ENCODE measurements at places on chromosomes 2 and 18.

GRCh38 chr2:16566701-16567100 lies 98.9 kb downstream of the CYRIA start:
- no peak for DNase-seq

- DNase-seq = no peak
Measured at GRCh38 chr18:12543697-12544096, 114.2 kb downstream of the SPIRE1 start.

DNA sequence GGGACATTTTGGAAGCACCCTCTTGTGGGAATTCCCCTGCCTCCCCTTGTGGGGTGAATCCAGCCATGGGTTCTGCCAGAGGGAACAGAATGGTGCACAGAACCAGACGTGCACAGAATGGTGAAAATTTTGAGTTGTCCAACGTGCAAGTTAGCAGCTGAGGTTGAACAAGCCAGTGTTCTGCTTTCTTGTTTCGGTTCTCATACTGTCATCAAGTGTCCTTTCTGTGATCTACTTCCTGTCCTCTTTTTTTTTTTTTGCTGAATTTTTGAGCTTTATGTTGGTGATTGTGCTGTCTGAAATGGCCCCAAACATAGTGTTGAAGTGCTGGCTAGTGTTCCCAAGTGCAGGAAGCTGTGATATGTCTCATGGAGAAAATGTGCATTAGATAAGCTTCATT lies 21.5 kb upstream of the REEP1 start:
- DNase-seq = no peak

GRCh38 chr18:79491081-79491551 lies 95.4 kb downstream of the NFATC1 start:
- DNase-seq = no peak

- peak; percentile 89 for DNase-seq
Measured at GRCh38 chr2:85430752-85431569, 12.4 kb downstream of the SH2D6 start.

- DNase-seq = no peak
Measured at GRCh38 chr18:68284236-68284780, 430.6 kb downstream of the TMX3 start.

GRCh38 chr2:141522048-141522447 lies 608.8 kb downstream of the LRP1B start:
- no peak for DNase-seq

- DNase-seq = no peak
Measured at GRCh38 chr2:133504566-133505505, 63.4 kb downstream of the NCKAP5 start.

DNA sequence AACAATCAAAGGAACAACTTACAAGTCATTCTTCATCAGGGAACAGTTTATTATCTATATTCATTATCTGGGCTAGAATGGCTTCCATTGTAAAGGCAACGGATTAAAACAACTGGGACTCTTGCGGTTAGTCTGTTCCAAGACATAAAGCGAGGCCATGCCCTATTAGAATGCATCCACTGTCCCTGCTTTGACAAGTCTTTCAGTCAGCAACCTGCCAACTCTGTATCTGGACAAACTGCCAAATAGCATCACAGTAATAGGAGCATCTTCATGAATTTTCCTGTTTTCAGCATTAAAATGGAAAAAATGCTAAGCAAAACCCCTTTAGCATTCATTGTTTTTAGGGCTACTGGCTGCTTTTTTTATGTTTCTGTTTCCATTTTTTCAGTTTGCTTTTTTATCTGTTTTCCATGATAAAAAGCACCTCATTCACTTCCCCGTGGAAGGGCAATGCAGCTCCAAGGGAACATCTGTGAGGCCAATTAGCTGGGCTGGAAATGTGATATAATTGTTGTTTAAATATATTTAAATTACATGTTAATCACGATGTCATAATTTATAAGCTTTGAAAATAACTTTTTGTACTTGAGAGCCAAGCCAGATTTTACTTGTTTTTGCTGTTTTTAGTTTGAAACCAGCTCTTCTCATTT lies 834.3 kb downstream of the CPS1 start:
- peak; percentile 38 for DNase-seq

GRCh38 chr2:239985356-239985755 lies 39.8 kb downstream of the NDUFA10 start:
- DNase-seq = no peak

GRCh38 chr2:8303322-8303832 lies 378.5 kb upstream of the ID2 start:
- no peak for DNase-seq

DNA sequence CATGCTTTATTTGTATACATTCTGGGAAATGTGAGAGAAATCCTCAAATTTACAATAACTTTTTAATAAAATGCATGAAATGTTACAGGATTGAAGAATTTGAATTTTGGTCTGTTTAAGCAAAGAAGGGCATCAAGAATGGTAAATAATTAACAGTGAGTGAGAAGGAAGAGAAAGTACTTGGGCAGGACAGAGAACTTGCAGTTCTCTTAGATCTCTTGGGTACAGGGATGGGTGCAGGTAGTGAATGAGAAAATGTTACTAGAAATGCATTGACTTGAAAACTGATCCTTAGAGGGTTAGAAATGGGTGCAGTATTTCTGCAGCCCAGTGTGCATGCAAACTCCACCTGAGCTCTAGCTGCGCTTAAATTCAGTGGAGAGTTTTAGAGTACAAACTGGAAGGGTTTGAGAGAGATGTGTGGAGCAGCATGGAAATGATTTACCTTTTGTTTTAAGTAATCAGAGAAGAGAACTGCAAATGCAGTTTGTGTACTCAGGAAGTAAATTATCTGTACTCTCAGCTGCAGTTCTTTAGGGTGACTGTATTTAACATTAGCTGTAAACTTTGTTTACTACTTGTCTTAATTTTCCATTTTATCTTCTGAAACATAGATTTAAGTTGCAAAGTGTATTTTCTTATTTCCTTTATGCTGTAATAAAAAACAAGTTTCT lies 51.0 kb upstream of the RAB27B start:
- DNase-seq = no peak

DNA sequence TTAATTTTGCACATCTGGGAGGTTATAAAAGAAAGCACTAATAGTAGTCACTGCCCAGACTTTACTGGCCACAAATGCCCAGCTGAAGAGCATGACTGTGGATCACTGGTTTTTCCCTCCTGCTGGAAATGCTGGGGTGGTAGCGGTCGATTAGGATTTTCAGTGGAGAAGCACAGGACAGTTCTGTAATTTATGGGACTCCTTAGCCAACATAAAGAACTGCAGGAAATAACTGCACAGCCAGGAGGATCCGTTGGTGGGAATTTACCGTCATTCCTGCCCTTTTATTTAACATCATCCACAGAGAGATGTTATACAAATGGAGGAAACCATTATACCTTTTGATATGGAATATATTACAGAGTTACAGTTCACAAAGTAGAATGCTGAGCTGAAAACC lies 61.5 kb downstream of the TNFRSF11A start:
- DNase-seq = no peak

GRCh38 chr2:100870652-100871531 lies 51.0 kb downstream of the NPAS2 start:
- no peak for DNase-seq

DNA sequence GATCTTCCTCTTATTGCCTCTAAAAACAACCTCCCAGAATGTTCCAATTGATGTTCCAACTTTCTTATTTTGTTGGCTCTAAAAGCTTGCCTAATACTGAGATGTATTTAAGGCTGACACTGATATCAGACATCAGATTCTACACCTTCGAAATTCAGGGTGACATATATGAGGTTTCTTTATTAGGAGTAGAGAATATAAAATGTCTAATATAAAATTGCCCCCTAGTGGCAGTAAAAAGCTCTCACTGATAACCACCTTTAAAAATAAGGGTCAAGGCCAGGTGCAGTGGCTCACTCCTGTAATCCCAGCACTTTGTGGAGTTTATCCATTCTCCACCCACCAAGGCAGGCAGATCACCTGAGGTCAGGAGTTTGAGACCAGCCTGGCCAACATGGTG lies 789.7 kb upstream of the SLC39A10 start:
- peak; percentile 3 for DNase-seq

DNA sequence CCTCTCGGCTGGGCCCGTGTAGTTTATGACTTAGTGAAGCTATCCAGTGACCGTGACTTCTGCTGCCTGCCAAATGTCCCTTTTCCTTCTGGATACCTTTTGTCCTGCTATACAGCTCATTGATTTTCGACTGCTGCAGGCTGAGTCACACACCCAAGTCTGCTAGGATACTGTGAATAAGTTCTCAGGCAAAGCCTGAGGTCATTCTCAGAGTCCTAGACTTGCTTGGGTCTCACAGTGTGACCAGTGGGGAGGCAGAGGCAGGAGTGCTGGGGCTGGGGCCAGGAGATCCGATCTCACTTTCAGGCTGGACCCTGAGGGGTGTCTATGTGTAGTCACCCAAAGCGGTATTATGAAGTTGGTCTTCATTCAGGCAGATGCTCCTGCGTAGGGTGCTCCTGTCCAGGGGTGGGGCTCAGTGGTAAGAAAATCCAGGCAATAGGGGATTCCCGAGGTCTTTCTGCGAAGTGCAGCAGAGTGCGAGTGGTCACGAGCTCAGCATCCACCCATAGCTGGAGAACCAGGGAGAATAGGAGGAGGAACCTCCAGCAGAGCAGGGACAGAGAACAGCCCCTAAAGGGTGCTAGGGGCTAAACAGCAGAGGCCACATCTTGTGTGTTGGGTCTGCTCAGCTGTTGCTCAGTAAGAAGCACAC lies 268.6 kb upstream of the NCKAP5 start:
- DNase-seq = no peak

GRCh38 chr2:174518395-174518794 lies 31.6 kb upstream of the GPR155 start:
- DNase-seq = no peak

GRCh38 chr2:105081006-105081601 lies 43.2 kb downstream of the MRPS9 start:
- DNase-seq = no peak

- DNase-seq = no peak
Measured at GRCh38 chr2:116680256-116680936, 1134.1 kb upstream of the DDX18 start.

GRCh38 chr2:215839309-215839708 lies 174.0 kb downstream of the MREG start:
- DNase-seq = no peak

DNA sequence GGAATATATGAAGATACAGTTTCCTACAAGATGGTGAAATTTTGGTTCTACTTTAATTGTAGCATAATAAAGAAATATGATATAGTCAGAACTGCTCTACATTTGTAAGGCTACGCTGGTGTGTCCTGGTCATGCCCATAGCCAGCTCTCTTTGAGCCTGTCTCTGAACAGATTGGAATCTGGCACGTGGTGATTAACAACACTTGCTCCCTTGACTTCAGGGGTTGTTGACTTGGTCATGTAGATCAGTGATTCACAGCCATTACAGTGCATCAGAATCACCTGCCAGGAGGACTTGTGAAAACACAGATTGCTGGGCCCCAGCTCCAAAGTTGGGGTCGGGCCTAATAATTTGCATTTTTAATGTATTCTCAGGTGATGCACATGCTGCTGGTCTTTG lies 80.4 kb downstream of the PTPRM start:
- DNase-seq = no peak

GRCh38 chr2:128090575-128090944 lies 440 bp upstream of the UGGT1 start:
- no peak for DNase-seq

DNA sequence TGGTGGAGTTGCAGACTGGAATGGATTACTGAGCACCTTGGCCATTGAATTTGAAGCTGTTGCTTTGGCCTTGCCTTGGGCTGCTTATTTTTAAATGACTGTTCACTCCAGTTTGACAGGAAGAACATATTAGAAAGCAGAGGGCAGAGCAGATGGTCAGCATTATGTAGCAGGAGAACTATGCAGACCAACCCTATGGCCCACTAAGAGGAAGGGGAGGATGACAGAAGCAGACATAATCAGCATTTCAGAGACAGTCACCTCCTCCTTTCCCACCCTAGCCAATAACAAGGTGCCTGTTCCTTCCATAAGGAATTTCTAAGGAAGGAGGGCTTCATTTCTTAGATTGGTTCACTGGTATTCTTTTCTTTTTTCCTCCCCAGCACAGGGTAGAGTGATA lies 2.4 kb downstream of the CHRNA1 start:
- DNase-seq = peak; percentile 24

DNA sequence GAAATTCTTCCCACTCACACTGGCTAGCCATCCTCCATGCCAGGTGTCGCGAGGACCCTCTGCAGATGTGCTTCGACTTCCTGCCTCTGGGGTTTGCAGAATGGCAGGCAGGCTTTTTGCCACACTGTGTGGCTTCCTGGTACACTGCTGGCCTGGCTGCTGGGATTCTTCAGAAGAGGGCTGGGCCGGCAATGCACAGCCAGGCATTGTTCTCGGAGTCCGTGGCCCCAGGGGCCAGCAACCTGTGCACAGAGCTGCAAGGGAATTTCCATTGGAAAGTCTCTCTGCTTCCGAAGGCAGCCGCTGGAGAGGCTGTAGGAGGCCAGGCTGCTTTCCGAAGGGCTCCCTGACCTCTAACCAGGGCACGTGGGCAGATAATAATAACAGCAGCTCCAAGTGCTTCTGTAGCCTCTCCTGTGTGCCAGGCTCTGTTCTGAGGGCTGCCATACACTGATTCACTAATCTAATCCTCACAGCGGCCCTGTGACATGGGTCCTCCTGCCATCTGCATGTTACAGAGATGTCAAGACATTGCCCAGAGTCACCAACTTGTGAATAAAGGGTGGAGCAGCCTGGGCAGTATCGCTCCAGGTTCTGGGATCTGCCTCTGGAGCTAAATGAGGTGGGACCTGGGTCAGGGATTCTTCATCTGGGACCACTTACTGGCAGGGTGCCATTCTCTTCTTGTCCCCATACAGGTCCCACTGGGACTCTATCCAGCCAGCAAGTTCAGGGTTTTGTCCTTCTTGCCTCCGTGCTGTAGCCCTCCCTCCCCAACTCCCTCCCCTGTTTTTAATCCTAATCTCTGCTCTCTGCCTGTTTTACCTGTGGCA lies 5.0 kb downstream of the LDLRAD4 start:
- no peak for DNase-seq

DNA sequence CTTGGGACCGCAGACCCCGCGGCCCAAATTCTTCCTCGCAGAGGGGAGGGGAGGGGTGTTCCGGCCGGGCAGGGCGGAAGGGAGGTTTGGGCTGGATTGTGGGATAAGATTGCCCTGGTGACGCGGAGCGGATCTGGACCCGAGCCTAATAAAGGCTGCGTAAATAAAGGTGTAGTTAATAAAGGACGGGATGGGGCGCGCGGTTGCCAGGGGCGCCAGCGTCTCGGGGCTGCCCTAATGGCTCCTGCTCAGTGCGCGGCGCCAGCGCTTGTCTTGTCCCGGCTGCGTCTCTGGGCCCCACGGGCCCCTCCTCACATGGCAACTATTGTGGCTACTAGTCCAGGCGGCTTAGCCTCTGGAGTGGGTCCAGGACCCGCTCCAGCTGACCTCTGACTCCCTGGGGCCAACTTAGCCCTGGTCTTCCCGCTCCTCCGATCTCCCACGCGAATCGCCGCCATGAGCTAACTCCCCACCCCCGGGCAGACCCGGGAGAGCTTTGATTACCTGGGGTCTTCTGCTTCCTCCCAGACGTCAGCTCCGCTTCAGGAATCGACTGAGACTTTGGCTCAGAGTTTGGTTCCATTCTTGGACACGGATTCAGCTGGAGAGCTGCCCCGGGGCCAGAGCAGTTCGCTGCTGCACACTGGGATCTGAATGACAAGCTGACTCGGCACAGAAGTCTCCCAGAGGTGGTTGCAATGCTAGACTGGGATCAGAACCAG lies 36.5 kb downstream of the SLC25A52 start:
- no peak for DNase-seq
